ENCODE measurements at places on chromosomes 12 and 14.

DNA sequence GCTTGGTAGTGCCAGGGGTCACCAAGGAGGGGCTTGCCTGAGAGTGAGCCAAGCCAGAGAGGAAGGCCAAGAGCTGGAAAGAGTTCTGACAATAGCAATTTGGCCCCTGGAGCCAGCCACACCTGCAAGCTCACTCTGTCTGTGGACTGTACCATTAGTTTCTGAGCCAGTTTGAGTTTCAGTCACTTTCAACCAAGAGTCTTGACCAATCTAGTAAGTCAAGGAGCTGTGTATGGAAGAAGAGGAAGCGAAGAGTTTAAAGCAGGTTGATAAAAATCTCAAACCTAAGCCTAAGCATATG lies 38.5 kb downstream of the NT5DC3 start:
- no peak for DNase-seq

GRCh38 chr12:52494100-52494499 lies 1.0 kb upstream of the KRT6A start:
- DNase-seq, result no peak

GRCh38 chr14:57139173-57139572 lies 129.5 kb downstream of the EXOC5 start:
- DNase-seq, result no peak

DNA sequence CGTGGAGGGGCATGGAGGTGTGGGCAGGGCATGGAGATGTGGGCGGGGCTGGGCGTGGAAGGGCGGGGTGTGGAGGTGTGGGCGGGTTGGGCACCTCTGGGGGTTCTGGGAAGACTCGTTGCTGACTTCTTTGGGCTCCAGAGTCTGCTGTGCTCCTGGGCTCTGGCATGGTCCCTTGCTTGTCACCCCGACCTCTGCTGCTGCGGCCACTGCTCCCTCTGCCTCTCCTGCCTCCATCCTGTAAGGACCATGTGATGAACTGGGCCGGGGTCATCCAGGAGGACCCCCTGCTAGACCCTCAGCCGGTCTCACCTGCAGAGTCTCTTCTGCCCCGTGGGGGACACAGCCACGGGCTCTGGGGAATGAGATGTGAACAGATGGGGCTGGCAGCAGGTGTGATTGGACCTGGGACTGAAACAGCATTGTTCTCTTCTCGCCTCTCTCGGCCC lies 15.3 kb downstream of the NOC4L start:
- no peak for DNase-seq

- no peak for DNase-seq
Observed at GRCh38 chr14:81408595-81408994, 8.5 kb upstream of the STON2 start.

GRCh38 chr12:53955036-53955775 lies 503 bp downstream of the HOXC12 start:
- DNase-seq, result no peak

- no peak for DNase-seq
Observed at GRCh38 chr14:64195199-64195598, 99.0 kb downstream of the ESR2 start.

GRCh38 chr14:100893760-100894159 lies 9.8 kb downstream of the RTL1 start:
- no peak for DNase-seq

DNA sequence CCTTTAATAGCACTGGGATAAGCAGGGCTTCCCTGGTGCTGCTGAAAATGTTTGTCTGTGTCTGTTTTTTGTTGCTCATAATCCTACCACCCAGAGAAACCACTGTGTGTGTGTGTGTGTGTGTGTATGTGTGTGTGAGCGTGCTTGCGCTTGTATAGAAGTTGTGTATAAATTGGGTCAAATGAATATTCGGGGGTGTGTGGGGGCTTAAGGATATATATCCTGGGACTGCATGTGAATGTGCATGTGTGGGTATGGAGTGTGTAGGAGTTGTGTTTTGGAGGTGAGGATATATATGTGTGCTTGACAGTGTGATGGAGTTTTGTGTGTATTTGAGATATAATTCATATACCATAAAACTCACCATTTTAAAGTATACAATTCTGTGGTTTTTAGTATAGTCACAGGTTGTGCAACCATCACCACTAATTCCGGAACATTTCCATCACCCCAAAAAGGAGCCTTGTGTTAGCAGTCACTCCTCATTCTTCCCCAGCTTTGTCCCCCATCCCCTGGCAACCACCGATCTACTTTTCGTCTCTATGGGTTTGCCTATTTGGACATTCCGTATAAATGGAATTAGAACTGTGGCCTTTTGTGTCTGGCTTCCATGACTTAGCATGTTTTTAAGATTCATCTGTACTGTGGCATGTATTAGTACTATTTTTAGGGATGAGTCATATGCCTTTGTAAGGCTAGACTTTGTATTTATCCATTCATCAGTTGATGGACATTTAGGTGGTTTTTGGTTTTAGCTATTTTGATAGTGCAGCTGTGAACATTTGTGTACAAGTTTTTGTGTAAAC lies 25.6 kb downstream of the TCTN1 start:
- no peak for DNase-seq

GRCh38 chr12:39675263-39675662 lies 55.7 kb upstream of the ABCD2 start:
- no peak for DNase-seq

- no peak for DNase-seq
Observed at GRCh38 chr14:31895206-31895605, 181.9 kb upstream of the ARHGAP5 start.

DNA sequence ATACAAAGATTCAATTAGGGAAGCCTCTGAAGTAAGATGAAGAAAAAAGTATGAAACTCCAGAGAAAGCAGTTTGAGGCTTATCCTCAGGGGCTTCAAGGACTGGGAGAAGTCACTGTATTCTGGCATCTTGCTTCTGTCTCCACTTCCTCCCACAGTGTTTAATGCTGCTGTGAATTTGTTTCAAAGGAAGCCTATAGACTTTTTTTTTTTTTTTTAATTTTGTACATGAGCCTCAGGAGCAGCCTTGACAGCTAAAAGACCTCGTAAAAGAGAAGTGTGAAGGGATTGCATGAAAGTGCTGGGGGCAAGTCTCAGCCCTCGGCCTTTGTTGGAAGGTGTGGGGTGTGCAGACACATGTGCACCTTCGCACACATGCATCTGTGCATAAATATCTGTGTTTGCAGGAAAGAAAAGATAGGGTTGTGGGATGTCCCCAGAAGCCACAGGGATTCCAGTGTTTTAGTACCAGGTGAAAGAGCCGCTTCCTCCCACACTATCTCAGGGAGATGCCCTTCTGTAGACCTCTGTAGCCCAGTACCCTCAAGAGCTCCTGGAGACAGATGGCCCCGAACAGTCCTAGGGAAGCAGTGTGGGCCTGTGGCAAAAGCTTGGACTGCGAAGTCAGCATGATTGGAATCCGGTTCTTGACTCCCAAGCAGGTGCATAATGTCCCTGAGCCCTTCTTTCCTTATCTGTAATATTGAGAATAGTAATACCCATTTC lies 193.5 kb upstream of the BCL2L14 start:
- no peak for DNase-seq

- no peak for DNase-seq
Observed at GRCh38 chr14:41586237-41586636, 20.4 kb upstream of the LRFN5 start.

DNA sequence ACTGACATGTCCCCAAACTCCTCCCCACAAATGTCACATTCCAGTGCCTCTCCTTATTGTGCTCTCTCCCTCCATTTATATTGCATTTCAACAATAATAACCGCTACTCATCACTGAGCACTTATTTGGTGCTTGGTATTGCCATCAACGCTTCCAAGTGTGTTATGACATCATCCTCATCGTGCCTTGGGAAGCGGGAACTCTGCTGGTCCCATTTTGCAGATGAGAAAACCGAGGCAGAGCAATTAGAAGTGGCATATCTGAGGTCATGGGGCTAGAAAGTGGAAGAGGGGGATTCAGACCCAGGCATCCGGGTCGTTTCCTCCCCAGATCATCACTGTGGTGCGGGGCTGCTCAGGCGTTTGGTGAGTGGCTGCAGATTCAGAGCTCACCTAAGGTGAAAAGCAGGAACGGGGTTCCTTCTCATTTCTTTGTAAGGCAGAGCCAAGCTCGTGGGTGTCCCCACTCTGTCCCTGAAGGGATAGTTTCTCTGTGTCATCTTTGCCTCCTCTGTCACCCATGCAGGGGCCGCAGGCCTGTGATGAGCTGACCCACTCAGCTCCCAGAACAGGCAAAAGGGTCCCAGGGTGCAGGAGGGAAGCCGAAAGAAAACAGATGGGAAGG lies 5.5 kb upstream of the FZD10 start:
- DNase-seq, result no peak

- no peak for DNase-seq
Observed at GRCh38 chr12:130815028-130815741, 23.9 kb downstream of the STX2 start.

DNA sequence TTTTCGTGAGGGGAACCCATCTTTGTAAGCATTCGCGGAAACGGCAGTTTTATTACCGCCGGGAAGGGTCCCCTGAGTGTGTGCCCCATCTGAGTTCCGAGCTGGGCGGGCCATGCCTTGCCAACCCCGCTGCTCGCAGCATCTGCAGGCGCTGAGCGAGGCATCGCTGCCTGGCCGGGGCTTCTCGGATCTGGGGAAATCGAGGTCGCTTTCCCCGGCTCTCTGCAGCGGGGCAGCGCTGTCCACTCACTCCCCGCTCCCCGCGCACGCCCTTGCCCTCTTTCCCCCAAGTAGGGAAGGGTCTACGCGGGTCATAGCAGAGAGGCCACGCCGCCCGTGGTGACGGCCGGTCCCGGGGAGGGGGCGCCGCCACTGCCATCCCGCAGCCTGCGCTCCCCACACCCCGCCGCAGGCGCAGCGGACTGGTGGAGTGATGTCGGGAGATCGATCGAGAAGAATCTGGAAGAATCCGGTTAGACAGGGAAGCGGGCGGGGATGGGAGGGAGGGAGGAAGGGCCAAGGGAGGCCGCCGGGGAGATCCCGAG lies 507 bp upstream of the FKBP4 start:
- DNase-seq, result no peak

- DNase-seq, result no peak
Observed at GRCh38 chr12:94126067-94126466, 22.3 kb upstream of the PLXNC1 start.

DNA sequence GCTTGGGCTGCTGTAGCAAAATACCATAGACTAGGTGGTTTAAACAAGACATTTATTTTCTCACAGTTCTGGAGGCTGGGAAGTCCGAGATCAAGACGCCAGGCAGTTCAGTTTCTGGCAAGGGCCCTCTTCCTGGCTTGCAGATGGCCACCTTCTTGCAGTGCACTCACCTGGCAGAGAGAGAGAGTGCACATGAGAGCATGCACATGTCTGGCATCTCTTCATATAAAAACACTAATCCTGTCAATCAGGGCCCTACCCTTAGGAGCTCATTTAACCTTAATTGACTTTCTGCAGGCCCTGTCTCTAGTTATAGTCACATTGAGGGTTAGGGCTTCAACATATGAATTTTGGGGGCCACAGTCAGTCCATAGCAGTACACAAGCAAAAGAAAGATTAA lies 12.4 kb upstream of the EVL start:
- no peak for DNase-seq

DNA sequence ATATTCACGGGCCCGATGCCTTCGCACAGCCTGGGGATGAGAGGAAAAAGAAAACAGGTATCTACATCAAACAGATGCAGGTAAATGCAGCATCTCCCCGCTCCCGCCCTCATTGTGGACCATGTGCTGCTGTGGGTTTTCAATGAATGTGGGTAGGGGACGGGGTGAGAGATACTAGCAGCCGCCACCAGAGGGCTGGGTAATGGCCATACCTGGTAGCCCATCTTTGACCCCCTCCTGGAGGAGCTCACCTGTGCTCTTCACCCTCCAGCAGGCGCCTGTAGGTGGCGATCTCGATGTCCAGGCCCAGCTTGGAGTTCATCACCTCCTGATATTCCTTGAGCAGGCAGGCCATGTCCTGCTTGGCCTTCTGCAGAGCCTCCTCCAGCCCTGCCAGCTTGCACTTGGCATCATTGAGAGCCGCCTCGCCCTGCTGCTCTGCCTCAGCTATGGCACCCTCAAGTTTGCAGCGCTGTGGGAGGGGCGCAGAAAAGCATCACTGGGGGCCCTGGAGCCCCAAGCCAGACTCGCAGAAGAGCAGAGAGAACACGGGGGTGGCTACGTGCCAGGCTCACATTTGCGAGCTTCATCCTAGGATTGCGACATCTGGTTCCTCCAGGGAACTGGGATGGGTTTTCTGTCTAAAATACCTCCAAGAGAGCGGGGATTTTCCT lies 10.2 kb downstream of the KRT82 start:
- DNase-seq, result no peak

- no peak for DNase-seq
Observed at GRCh38 chr14:67853715-67854114, 34.1 kb downstream of the RAD51B start.

DNA sequence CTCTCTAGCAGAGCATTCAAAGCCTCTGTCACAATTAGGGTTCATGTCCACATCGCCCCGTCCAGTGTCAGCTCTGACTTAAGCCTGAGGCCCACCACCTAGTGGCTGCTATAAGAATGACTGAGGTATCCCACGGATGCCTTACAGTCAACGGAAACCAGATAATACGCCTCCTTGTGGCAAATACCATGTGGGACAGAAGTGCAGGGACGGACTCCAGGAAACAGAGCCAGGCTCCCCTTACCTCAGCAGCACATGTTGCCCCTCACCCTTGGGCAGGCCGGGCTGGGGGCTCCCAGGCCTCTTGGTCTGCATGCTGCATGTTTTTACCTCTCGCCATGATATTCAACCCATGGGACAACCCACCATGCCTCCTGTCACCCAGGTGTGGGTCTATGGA lies 86.3 kb downstream of the VWF start:
- DNase-seq, result no peak

DNA sequence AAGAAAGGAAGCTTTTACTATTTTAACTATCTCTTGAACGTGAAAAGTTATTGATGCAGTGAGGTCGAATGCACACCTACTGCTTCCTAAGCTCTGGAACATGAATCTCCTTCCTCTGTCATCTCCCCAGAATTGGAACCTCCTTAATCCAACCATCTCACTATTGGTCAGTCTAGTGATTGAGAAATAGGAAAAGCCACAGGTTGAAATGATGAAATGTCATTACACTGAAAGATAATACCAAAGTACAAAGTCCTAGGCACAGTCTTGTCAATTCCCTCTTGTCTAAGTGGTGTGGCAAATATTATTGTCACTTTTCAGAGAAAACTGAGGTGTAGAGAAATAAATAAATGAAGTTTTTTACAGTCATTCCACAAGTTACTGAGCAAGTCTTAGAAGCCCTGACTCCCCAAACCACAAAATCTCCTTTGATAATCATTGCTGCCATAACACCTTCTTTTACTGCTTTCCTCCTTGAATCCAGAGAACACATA lies 19.5 kb upstream of the HIGD1C start:
- no peak for DNase-seq

- DNase-seq, result no peak
Observed at GRCh38 chr12:9237286-9237685, 29.1 kb upstream of the PZP start.

DNA sequence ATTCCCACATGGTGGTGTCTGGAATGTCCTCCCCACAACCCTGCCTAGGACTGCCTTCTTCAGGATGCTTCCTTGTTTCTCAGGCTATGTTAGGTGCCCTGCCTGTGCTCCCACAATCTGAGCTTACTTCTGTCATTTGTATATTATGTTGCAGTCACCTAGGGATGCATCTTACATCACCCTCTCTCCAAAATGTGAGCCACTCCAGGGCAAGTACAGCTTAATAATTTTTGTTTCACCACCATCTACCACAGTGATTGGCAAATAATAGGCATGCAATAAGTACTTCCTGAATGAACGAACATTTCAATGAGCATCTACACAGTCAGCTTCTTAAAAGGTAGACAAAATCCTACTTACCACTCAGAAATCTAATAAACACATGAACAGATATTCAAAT lies 37.6 kb downstream of the ZFYVE26 start:
- no peak for DNase-seq
